Mesendoderm (in vitro differentiated cells): ENCODE measurements at places on chromosomes 5 and 9.
A peak's percentile ranks its signal among the peaks of the same experiment; 100 is the strongest.

DNA sequence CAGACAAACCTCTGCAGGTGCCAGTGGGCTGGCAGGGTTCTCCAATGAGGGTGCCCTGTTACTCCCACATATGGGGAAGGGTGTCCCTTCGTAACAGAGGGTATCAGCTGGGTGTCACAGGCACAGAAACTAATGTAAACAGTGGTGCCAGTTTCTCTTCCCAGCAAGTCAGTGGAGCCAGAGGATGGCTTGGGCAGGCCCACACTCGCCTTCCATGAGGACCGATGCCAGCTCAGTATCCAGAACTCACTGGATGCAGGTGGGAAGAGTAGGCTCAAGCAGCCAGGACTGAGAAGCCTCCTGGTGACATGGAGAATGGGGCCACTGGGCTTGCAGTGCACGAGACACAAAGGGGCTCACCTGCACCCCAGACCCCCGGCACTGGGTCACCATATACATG lies 30.4 kb downstream of the FSTL4 start:
- H3K4me3 ChIP-seq, result no peak overlapping the region
- no peaks in the 10 kb centered on the region for H3K27me3 ChIP-seq
- H3K27ac ChIP-seq, result no peak overlapping the region
- H3K36me3 ChIP-seq, result no peaks in the 10 kb centered on the region
- DNase-seq, result no peak

DNA sequence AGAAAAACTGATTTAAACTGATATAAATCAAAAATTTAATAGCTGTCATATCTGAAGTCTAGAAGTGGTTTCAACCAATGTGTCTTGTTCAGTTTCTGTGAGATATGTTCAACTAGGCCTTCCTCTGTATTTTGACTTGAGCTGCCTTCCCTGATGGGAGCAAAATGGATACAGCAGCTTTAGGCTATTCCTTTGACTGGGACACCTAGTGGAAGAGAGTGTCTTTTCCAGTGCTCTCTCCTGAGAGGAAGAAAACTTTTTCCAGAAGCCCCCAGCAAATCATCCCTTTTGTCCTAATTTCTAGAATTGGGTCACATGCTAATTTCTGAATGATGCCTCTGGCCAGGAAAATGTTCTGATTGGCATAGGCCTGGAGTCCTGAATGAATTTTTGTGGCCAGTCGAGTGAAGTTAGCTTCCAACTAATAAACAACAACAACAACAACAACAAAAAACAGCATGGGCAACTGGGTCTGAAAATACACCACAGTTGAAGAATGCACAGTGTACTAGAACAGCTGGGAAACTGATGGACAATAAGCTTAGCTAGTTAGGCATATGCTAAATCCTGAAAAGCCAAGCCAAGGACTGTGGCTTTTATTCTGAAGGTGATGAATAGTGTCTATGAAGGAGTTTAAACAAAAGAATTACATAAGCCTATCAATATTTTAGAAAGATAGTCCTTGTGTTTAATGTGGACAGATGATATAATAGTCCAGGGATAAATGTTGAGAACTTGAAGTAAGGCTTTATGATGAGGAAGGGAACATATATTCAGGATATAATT lies 125.7 kb downstream of the FBN2 start:
- no peak overlapping the region for H3K27ac ChIP-seq
- H3K4me3 ChIP-seq, result no peak overlapping the region
- DNase-seq, result peak; percentile 35
- H3K27me3 ChIP-seq, result no peaks in the 10 kb centered on the region
- no peaks in the 10 kb centered on the region for H3K36me3 ChIP-seq

- H3K4me1 ChIP-seq, result no peaks in the 10 kb centered on the region
- H3K4me3 ChIP-seq, result no peak overlapping the region
- no peak overlapping the region for H3K27ac ChIP-seq
- H3K27me3 ChIP-seq, result no peaks in the 10 kb centered on the region
- no peak for DNase-seq
Measured at GRCh38 chr5:174139623-174140022, 94.1 kb downstream of the NSG2 start.

DNA sequence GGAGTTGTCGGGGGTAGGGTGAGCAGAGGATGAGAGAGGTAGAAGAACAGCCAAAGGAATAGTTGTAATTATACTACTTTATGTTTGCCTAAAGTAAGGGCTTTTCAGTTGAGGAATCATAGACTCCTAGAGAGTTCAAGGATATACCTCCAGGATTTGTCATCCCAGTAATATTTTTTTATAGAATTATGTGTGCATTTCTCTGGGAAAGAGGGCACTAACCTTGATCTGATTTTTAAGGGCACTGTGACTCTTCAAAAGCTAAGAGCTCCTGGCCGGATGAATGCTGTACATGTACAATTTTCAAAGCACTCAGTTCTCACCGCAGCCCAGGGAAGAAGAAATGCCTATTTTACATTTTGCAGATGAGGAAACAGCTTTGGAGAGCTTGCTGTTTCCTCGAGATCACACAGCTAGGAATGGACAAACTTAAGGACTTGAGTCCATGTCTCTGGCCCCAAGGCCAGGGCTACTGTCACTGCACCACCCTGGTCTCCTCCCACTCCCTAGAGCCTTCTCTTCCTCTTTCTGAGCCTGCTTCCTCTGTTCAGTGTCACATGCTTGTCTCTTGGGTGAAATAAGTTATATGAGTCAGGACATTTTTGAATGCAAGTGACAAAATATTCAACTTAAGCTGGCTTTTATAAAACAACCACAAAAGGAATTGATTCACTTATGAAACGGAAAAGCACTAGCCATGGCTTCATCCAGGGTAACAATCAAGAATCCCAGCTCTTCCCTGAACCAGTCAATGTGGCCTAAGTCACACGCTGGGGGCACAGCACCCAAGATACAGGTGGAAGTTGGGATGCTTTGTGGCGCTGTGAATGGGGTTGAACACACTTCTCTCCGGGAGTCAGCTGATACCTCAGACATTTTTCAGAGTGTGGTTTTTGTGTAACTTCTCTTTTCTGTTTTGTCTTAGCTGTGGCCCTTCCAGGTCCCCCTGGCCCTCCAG lies 45.7 kb upstream of the TGFBR1 start:
- no peak overlapping the region for H3K27ac ChIP-seq
- H3K4me3 ChIP-seq, result no peak overlapping the region
- DNase-seq, result no peak
- H3K36me3 ChIP-seq, result no peaks in the 10 kb centered on the region
- H3K4me1 ChIP-seq, result no peaks in the 10 kb centered on the region
- H3K27me3 ChIP-seq, result no peaks in the 10 kb centered on the region

- H3K27me3 ChIP-seq, result no peaks in the 10 kb centered on the region
- peaks cover 31% of the 10 kb centered on the region for H3K4me1 ChIP-seq
- no peak overlapping the region for H3K4me3 ChIP-seq
- H3K27ac ChIP-seq, result no peak overlapping the region
- peak; percentile 79 for DNase-seq
Measured at GRCh38 chr5:138082033-138082432, 1.8 kb upstream of the WNT8A start.

GRCh38 chr9:89594811-89595550 lies 9.8 kb upstream of the GADD45G start:
- no peaks in the 10 kb centered on the region for H3K4me1 ChIP-seq
- H3K27me3 ChIP-seq, result no peaks in the 10 kb centered on the region
- DNase-seq, result no peak
- H3K4me3 ChIP-seq, result no peak overlapping the region
- no peaks in the 10 kb centered on the region for H3K36me3 ChIP-seq
- H3K27ac ChIP-seq, result no peak overlapping the region

DNA sequence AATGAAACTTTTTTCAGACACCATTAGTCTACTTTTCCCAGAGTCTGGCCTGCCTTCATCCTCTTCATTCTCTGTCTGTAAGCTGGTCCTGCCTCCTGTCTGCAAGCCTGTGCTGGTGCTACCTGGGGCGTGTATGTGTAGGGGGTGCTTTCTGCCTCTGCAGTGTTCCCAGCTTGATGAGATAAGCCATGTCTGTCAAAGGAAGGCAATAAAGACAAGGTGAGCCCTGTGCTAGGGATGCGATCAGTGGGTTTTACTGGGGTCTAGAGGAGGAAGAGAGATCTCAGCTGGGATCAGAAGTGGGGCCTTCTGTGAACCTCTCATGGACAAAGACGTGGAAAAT lies 78.0 kb upstream of the TGFBR1 start:
- H3K4me1 ChIP-seq, result no peaks in the 10 kb centered on the region
- no peak for DNase-seq
- H3K36me3 ChIP-seq, result no peaks in the 10 kb centered on the region
- no peaks in the 10 kb centered on the region for H3K27me3 ChIP-seq
- H3K4me3 ChIP-seq, result no peak overlapping the region
- H3K27ac ChIP-seq, result no peak overlapping the region
